Testis (tissue), 5 donors: ENCODE measurements at places on chromosomes 16 and 17. TPM values are rescaled to one million over a fixed set of nuclear protein-coding genes. Genes with fewer than 3 reads are reported as not detected.

SLC9A5 gene
- polyA plus RNA-seq: 4.8 TPM

PABPN1L gene
- polyA plus RNA-seq: 0.34 TPM

- peak; percentile 12 for DNase-seq
These were observed 13.3 kb downstream of the ARL2BP start for GRCh38 chr16:57258226-57258909.

DNA sequence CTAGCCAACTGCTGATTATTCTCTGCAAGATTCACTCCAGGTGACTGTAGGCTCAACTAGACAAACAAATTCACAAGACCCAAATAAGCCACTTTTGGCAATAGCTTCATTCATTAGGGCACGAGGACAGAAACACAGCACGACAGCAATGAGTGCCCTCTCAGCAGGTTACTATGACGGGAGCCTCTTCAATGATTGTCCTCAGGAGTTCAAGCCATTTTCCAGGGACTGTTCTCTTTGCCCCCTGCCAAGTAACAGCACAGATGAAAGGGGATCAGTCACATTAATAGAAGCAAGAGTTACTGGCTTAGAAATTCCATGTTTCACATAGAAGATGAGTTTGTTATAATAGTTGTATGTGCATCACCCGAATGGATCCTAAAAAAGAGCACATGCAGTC lies 712.2 kb downstream of the CDH8 start:
- DNase-seq: no peak

DNA sequence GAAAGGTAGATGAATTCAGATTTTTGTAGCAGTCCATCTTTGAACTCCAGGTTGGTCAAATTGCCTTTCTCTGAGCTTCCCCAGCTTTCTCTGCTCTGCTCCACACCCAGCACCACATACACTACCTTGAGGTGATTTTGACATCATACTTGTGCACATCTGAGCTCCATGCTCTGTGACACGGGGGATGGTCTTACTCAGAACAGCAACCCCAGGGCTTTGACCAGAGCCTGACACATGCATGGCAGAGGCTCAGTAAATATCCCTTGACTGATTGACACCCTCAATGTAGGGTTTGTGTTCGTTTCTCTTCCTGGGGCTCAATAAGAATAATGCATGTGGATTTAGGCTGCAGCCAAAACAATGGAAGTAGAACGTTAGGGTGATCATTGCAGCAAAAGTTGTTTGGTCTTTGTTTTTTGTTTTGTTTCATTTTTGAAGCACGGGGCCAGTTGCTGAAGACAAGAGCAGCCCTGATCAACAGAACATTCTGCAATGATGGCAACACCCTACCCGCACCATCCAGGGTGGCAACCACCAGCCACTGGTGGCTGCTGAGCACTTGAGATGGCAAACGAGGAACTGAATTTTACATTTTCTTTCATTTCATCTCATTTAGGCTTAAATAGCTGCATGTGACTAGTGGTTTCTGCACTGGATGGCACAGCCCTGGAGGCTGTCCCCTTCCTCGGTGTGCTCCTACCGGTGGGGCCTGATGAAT lies 224.8 kb upstream of the TNRC6C start:
- no peak for DNase-seq

DNA sequence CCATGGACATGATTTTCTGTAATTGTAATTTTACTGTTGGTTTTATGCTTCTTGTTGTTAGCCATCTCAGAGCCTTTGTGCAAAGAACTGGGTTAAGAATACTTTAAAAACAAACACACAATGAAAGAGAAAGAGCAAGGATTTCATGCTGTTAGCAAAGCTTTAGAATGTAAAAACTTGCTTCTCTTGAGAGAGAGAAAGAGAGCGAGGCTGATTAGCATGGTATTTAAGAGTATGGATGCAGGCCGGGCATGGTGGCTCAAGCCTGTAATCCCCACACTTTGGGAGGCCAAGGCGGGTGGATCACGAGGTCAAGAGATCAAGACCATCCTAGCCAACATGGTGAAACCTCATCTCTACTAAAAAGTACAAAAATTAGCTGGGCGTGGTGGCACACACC lies 76.2 kb downstream of the MSI2 start:
- no peak for DNase-seq

DNA sequence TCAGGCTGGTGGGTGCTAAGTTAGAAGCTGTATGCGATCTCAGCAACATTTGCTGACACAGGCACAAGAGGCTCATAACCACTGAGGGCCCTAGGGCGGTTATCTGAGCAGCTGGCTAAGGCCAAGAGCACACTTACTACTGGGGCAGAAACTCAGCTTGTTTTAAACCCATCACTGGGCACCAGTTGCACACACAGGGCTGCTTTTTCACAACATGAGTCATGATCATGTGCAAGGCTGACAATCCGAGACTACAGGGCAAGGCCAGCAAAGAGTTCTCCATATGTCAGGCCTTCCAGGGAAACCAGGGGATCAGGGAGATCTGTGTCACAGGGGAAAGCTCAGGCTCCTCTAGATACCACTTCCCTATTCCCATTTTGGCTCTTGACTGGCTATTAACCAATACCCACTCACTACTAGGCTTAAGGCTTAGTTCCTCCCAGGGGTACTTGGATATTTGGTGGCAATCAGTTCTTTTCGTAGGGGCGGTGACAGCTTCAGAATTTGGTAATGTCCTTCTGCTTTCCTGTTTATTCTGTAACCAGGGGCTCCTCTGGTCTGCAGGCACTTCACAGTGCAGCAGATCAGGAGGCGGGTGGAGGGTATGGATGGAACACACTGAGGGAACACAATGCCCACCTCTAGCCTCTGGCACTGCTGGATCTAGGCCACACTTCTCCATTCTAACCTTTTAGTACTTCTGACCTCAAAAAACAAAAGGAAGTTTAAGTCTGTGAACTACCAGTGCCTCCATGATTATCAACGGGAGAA lies 44.9 kb upstream of the ERN1 start:
- peak; percentile 37 for DNase-seq
